ENCODE measurements at places on chromosomes 1 and 21.

DNA sequence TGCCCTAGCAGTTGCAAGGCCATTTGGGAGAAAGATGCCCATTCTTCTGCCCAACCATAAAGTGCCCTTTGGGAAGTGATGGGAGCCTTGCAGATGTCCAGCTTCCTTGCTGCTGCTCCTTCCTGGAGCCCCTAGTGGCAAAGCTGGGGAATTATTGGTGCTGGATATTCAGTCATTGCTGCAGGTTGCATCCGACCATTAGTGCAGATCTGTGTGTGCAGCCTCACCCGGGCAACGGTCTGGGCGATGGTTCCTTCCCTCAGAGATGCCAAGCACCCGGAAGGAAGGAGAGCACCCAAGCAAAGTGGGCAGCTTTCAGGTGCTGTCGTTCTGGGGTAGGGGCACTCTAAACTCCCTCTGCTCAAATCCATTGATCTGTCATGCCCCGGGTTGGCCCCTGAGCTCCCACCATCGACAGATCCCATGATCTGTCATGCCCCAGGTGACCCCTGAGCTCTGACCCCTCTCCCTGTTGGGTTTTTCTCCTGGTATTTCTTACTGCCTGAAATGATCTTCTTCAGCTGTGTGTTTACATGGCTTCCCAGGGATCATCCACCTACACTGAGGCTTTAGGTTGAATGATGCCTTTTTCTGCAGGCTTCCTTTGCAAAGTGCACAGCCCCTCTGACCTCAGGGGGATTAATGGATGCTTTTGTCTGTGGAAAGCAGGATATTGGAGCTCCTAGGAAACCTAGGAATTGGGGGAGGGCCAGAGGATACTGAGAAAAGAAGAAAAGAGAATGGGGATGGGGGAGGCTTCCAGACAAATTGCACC is 467.5 kb downstream of the PTPRU start:
- no peak for DNase-seq

DNA sequence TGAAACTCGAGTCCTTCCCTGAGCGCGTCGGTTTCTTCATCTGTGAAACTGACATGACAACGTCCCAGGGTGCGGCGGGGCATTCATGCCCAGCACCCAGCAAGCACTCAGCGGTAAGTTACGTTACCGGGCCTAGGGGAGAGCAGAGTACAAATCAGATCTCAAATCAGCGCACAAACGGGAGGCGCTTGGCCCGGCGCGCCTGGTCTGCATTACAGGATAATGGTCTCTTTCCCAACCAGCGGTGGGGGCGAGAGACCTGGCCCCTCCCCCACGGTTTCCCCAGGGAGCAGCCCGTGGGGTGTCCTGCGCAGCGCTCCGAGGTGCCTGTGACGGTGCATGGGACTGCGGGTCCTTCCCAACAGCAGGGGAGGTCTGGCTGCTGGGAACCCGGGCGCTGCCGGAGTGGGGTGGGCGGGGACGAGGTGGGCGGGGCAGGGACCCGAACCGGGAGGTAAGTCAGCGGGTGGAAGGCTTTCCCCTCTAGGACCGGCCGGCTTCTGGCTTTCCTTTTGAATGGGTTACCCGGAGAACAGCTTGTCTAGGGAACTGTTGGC is 1.0 kb downstream of the TMEM51 start:
- DNase-seq, result no peak

- DNase-seq, result no peak
These were observed 470 bp upstream of the NAXE start for GRCh38 chr1:156591181-156591431.

- DNase-seq, result no peak
These were observed 26.5 kb downstream of the BCL9 start for GRCh38 chr1:147567594-147568381.

DNA sequence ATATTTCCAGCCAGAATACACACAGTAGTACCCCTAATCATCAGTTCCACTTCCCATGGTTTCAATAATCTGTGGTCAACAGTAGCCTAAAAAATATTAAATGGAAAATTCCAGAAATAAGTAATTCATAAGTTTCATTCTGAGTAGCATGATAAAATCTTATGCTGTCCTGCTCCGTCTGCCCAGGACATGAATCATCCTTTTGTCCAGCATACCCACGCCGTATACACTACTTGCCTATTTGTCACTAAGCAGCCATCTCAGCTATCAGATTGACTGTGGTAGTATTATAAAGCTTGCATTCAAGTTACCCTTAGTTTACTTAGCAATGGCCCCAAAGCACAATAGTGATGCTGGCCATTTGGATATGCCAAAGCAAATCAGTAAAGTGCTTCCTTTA is 118.7 kb downstream of the SLC5A9 start:
- no peak for DNase-seq

- no peak for DNase-seq
These were observed 254.4 kb downstream of the FOXD2 start for GRCh38 chr1:47692196-47692595.

DNA sequence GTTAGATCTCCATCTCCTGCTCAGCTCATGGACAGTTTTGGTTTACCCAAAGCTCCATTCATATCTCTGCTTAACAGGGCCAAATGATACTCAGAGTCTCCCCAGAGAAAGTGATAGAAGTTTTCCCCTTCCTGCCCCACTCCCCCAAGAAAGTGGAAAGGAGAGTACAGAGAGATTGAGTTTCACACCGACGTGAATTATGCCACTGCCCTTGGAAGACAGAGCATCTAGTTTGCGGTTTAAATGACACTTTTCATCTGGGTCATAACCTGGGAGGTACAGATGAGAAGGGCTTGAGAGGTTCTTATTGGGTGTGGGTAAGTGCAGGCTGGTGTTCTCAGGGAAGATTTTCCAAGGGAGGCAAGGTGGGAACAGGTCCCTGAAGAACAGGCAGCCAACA is 6.9 kb upstream of the ZNF362 start:
- DNase-seq, result no peak

Data from stimulated activated CD4-positive, alpha-beta T cell treated with anti-CD3 and anti-CD28 coated beads, Interleukin-1b, Interleukin-23, amount 100 ng/mL, for 1 hour (primary cell).